ENCODE measurements at places on chromosomes 16 and 17.

GRCh38 chr17:4600563-4600962 lies 16.2 kb downstream of the SMTNL2 start:
- no peak for DNase-seq

DNA sequence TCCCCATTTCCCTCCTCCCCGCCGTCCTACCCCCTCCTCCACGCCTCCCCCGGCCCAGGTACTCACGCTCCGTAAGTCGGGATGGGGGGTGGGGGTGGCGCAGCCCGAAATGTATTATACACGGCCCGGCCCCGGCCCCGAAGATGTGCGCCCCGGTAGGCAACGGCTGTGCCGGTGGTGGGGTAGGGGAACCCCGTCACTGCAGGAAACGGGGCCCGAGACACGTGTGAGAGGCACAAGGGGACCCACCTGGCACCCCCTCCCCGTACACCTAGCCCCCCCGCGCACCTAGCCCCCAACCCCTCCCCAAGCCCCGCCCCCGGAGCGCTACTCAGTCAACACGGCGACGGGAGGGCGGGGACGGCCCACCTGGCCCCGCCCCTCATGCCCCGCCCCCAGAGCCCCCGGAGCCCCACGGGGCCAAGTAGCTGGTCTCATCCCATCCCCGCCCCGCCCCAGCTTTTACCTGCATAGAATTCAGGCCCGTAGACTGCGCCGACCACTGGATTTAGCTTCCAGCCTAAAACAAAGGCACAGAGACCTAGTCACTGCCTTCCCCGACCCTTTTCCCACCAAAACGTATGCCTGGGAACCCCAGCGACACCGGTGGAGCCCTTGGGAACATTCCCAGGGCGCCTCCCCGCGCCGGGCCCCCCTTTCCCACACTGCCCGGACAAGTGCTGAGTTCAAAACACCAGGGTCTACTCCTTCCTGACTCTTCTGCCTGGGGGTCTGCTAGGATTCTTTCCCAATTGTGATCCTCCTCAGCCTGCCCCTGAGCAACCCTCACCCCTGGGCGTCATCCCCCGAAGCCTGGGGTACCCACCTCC lies 22.8 kb downstream of the ENGASE start:
- DNase-seq = no peak

GRCh38 chr17:57422574-57423164 lies 166.3 kb downstream of the MSI2 start:
- no peak for DNase-seq

- no peak for DNase-seq
Observed at GRCh38 chr16:56985288-56985961, 3.9 kb upstream of the NLRC5 start.

- no peak for DNase-seq
Observed at GRCh38 chr17:27153005-27153404, 140.9 kb upstream of the WSB1 start.

GRCh38 chr16:795580-796229 lies 4.8 kb downstream of the GNG13 start:
- DNase-seq = no peak

DNA sequence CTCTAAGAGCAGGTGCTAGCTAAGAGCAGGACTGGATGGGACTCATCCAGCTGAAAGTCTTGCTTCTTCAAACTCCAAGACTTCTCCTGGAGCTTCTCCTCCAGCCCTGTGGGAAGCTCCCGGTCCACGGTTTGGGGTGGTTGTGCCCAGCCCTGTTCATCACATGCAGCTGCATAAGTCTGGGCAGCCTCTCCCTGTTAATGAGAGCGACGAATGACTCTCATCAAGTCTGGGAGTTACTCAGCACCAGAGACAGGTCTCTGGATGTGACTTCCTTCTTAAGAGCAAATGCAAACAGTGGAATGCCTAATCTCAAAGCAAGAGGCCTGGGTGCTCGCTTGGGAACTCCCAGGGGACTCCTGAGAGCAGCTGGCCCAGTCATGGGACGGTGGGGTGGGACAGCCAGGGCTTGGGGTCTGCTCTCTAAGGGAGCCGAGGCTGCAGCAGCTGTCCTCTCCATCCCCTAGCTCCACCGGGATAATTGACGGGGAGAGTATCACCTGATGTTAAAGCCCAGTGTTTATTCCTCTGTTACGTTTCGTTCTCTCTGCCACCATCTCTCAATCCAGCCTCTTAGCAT lies 35.3 kb upstream of the CRHR1 start:
- DNase-seq = no peak

GRCh38 chr17:82116246-82116645 lies 18.2 kb upstream of the FASN start:
- DNase-seq = no peak

- DNase-seq = no peak
Observed at GRCh38 chr16:29139261-29139802, 154.5 kb downstream of the LAT start.

Measured in stimulated activated CD8-positive, alpha-beta memory T cell treated with anti-CD3 and anti-CD28 coated beads, Interleukin-15, amount 100 ng/mL, for 1 hour (primary cell).